ENCODE measurements at places on chromosomes 7 and 10. TPM values are rescaled to one million over a fixed set of nuclear protein-coding genes. Genes with fewer than 3 reads are reported as not detected.

GRCh38 chr7:103660455-103661371, 214.7 kb upstream of the SLC26A5 start:
- no peak for DNase-seq

GRCh38 chr10:83193026-83193425, 946.3 kb upstream of the GHITM start:
- DNase-seq: no peak

GRCh38 chr7:106480616-106481031, 180.3 kb downstream of the CCDC71L start:
- no peak for DNase-seq

DNA sequence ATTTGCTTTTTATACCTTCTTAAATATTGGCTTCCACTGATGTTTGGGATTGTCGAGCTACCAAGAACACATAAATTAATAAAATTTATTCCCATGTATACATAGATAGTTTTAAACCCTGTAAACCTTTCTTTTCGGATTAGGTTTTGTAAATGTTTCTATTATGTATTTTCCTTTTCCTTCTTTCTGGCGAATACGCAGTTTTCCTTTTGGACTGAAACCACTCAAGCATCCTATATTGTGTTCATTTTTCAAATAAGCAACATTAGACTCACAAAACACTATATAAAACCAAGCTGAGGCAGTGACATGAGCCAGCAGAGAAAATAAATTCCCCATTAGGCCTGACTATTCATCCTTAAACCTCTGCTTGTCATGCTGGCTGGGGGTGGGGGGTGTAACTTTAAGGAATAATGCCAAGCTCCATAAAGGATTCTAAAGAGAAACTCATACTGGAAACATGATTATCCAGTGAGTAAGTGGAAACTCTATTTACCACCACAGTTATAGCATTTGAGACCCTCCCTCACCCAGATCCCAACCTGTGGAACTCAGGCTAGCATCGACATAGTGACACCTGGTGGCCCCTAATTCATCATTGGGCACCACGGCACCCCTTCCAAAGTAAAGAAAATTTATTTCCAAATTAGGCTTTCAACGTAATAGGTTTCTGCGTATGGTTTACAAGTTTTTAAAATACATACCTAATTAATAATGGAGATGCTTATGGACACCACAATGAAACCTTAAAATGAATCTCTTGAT, 86.5 kb upstream of the CELF2 start:
- DNase-seq: no peak

DNA sequence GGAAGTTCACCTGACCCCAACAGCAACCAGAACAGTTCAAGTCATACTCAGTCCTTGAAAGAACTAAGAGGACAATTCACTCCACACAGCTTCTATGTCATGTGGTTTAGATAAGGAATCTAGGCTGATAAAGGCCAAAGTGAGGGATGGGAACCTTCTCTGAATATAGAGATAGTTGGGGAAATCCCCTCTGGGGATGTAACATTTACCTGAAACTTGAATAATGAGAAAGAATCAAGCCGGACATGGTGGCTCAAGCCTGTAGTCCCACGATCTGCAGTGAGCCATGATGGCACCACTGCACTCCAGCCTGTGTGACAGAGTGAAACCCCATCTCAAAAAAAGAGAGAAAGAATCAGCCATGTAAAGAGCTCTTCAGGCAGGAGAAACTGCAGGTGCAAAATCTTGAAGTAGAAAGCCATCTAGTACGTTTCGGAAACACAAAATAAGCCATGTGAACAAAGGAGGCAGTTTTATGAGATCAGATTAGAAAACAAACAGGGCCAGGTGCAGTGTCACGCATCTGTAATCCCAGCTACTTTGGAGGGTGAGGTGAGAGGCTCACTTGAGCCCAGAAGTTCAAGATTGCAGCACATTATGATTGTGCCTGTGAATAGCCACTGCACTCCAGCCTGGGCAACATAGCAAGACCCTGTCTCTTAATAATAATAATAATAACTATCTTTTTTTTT, 4.5 kb upstream of the DNMBP start:
- DNase-seq: no peak

DNA sequence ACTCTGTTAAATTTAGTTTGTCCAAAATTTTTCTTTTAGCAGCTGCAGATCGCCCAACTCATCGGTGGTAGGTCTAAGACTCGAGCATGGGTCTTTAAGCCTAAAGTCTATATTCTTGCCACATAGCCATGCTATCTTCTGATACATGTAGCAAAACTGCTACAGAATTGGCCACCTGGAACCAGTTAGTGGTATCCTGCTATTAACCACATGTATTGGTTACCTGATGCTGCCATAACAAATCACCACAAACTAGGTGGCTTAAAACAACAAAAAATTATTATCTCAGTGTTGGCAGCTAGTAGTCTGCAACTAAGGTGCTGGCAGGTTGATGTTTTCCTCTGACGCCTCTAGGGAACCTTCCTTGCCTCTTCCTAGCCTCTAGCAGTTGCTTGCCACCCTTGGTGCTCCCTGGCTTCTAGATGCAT, 96.7 kb upstream of the PIK3CG start:
- no peak for DNase-seq

DNA sequence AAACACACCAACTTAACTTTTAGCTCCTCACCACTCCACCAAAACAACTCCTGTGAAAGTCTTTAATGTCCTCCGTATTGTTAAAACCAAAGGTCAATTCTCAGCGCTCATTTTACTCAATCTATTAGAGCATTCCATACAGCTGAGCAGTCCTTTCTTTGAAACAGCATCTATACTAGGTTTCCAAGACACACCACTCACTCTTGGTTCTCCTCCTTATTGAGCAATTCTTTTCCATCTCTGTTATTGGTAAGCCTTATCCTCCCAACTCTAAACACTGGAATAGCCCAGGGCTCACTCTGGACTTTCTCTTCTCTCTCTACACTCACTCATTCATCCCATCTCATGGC, 34.9 kb downstream of the COA1 start:
- no peak for DNase-seq

TMEM130 gene
- not detected for total RNA-seq

SUGCT gene
- total RNA-seq: 6.3 TPM

THAP5 gene
- total RNA-seq: 31.3 TPM

Measured in heart right ventricle (tissue), 16 donors.